Sigmoid colon (tissue), 7 donors: ENCODE measurements at places on chromosomes 5 and 9. TPM values are rescaled to one million over a fixed set of nuclear protein-coding genes. Genes with fewer than 3 reads are reported as not detected.

- DNase-seq = no peak
Measured at GRCh38 chr5:108681079-108681921, 66.4 kb upstream of the FER start.

GRCh38 chr5:43233946-43234345 is 41.9 kb downstream of the NIM1K start:
- DNase-seq = no peak

GRCh38 chr9:92590377-92590776 is 54.6 kb upstream of the ECM2 start:
- DNase-seq = peak; percentile 91

GRCh38 chr5:110590187-110590586 is 136.3 kb downstream of the TMEM232 start:
- no peak for DNase-seq

DNA sequence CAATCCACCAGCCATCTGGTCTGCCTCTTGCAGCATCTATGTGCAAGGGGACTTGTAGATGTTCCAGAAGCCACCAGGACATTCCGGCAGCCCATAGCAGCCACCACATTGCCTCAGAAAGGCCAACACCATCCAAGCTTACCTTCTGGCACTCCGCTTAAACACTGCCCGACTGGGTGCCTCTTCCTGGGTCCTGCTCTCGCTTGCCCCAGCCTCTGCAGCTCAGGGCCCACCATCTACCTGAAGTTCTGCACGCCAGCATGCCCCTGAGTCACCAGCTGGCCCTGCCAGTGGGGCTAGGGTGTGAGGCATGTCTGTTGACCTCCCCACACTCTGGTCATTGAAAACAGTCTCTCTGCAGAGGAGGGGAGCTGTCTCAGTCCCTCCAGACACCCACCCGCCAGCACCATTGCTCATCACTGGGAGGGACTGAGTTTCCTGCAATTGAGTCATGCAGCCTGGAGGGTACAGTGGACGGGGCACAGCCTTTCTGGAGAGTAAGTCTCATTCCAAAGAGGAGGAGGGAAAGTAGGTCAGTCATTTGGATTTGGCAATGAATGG is 16.9 kb upstream of the COL5A1 start:
- peak; percentile 50 for DNase-seq

ANP32B gene
- total RNA-seq = 31.4 TPM
